ENCODE measurements at places on chromosomes 13 and 19. TPM values are rescaled to one million over a fixed set of nuclear protein-coding genes. Genes with fewer than 3 reads are reported as not detected.

Gene ZNF723
- total RNA-seq, result not detected

Gene GPC5
- 0.12 TPM for total RNA-seq

Gene ARGLU1
- 158 TPM for total RNA-seq

Gene MBD3L2
- total RNA-seq, result not detected

Gene USHBP1
- total RNA-seq, result 0.16 TPM

Gene CEACAM3
- total RNA-seq, result not detected

Gene MAST1
- 0.75 TPM for total RNA-seq

Gene ATP7B
- 1.5 TPM for total RNA-seq

Gene KLK11
- not detected for total RNA-seq

Gene CAPN12
- total RNA-seq, result 2.5 TPM

DNA sequence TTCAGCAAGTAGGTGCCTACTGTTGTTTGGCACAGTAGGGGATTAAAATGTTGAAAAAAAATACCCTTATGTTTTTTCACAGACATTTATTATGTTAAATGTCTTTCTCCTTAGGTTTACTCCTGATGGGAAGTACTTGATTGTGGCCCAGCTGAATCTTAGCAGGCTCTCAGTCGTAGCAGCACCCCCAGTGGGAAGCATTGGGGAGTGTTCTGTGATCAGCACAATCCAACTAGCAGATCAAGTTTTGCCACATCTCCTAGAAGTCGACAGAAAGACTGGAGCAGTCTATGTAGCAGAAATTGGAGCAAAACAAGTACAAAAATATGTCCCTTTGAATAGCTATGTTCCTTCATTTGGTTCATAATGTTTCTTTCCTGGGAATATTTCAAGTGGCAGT, 9.3 kb downstream of the NHLRC3 start:
- no peak for DNase-seq
- no peak overlapping the region for H3K27ac ChIP-seq
- H3K27me3 ChIP-seq, result no peaks in the 10 kb centered on the region
- H3K4me3 ChIP-seq, result no peak overlapping the region
- no peaks in the 10 kb centered on the region for H3K4me1 ChIP-seq
- no peaks in the 10 kb centered on the region for H3K36me3 ChIP-seq

- peak; percentile 1 for DNase-seq
- H3K36me3 ChIP-seq, result no peaks in the 10 kb centered on the region
- H3K4me1 ChIP-seq, result peaks cover 37% of the 10 kb centered on the region
- peak overlapping the region; percentile 86 for H3K27ac ChIP-seq
These were observed 154.2 kb upstream of the KLF12 start for GRCh38 chr13:74288361-74288911.

DNA sequence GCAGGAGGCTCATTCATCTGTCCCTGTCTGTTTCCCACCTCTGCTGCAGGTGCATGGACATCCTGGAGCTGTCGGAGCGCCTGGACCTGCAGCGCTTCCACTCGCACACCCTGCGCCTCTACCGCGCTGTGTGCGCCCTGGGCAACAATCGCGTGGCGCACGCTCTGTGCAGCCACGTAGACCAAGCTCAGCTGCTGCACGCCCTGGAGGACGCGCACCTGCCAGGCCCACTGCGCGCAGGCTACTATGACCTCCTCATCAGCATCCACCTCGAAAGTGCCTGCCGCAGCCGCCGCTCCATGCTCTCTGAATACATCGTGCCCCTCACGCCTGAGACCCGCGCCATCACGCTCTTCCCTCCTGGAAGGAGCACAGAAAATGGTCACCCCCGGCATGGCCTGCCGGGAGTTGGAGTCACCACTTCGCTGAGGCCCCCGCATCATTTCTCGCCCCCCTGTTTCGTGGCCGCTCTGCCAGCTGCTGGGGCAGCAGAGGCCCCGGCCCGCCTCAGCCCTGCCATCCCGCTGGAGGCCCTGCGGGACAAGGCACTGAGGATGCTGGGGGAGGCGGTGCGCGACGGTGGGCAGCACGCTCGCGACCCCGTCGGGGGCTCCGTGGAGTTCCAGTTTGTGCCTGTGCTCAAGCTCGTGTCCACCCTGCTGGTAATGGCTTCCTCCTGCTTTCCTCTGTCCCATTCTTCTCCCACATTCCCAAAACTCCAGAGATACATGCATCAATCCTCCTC, 52.2 kb downstream of the RYR1 start:
- no peak overlapping the region for H3K4me3 ChIP-seq
- H3K27ac ChIP-seq, result no peak overlapping the region
- H3K36me3 ChIP-seq, result no peaks in the 10 kb centered on the region

GRCh38 chr19:38869836-38870607, 8.1 kb downstream of the RINL start:
- H3K36me3 ChIP-seq, result no peaks in the 10 kb centered on the region
- H3K27me3 ChIP-seq, result no peaks in the 10 kb centered on the region
- peak overlapping the region; percentile 69 for H3K27ac ChIP-seq
- H3K4me3 ChIP-seq, result peak overlapping the region; percentile 72
- H3K4me1 ChIP-seq, result peaks cover 12% of the 10 kb centered on the region

- H3K27ac ChIP-seq, result no peak overlapping the region
- no peak overlapping the region for H3K4me3 ChIP-seq
- no peaks in the 10 kb centered on the region for H3K27me3 ChIP-seq
- no peaks in the 10 kb centered on the region for H3K36me3 ChIP-seq
- no peaks in the 10 kb centered on the region for H3K4me1 ChIP-seq
These were observed 38.1 kb downstream of the DOCK9 start for GRCh38 chr13:98939660-98940191.

DNA sequence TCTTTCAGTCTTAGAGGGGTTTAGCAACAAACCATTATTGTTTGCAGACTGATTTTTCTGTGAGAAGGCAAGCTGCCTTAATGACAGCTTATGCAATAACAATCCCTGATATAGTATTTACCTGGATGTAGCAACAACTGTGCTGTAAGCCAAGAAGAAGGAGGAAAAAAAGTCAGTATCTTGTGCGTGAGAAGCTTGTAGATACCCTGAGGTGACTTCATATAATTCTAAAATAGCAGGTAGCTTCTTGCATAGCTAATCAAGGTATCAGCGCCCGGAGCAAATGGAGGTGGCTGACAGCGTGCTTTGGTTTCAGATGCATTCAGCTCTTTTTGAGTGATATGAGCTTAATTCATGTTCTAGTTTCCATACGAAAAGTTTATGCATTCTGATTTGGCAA, 309.8 kb downstream of the KLF5 start:
- H3K36me3 ChIP-seq, result no peaks in the 10 kb centered on the region
- no peaks in the 10 kb centered on the region for H3K27me3 ChIP-seq
- no peak for DNase-seq
- H3K27ac ChIP-seq, result no peak overlapping the region

GRCh38 chr13:50125554-50126262, 110.5 kb downstream of the KCNRG start:
- peak overlapping the region; percentile 96 for H3K27ac ChIP-seq
- H3K36me3 ChIP-seq, result no peaks in the 10 kb centered on the region
- DNase-seq, result peak; percentile 88
- peak overlapping the region; percentile 62 for H3K4me3 ChIP-seq
- H3K27me3 ChIP-seq, result peaks cover 2% of the 10 kb centered on the region

- H3K36me3 ChIP-seq, result no peaks in the 10 kb centered on the region
- H3K27me3 ChIP-seq, result no peaks in the 10 kb centered on the region
- H3K27ac ChIP-seq, result no peak overlapping the region
These were observed 14.2 kb downstream of the CACNA1A start for GRCh38 chr19:13492128-13492527.

- H3K36me3 ChIP-seq, result peaks cover 15% of the 10 kb centered on the region
- H3K4me1 ChIP-seq, result peaks cover 18% of the 10 kb centered on the region
- peaks cover 3% of the 10 kb centered on the region for H3K27me3 ChIP-seq
These were observed 13.5 kb upstream of the CNFN start for GRCh38 chr19:42403586-42403985.

DNA sequence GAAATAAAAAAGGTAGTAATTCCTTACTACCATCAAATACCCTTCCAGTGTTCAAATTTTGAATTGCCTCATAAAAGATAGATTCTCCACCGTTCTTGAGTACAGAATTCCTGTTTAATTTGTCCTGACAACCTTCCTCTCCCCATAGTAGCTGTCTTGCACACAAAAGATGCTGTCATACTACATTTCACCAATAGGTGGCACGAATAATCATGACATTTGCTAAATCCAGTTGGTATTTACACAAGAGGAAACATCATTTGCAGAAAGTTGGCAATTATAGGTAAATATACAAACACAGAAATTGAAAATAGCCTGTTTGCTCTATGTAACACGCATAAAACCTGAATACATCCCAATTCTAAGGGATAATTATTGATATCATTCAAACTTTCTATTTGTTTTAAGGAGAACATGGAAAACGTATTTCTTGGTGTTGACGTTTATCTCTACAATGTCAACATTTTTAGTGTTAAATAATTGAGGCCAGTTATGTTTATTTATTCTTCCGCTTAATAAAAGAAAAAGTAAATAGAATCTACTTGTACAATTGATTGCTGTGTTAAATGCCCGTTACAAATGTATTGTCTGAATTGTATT, 58.3 kb upstream of the CLDN10 start:
- no peak overlapping the region for H3K27ac ChIP-seq
- DNase-seq, result no peak
- H3K4me3 ChIP-seq, result no peak overlapping the region

- H3K36me3 ChIP-seq, result peaks cover 15% of the 10 kb centered on the region
- H3K4me3 ChIP-seq, result peak overlapping the region; percentile 52
These were observed 1.5 kb upstream of the SLC17A7 start for GRCh38 chr19:49442771-49443365.

GRCh38 chr19:19209372-19209771, 2.4 kb upstream of the NCAN start:
- DNase-seq, result no peak
- no peak overlapping the region for H3K27ac ChIP-seq
- H3K27me3 ChIP-seq, result peaks cover 76% of the 10 kb centered on the region
- no peaks in the 10 kb centered on the region for H3K36me3 ChIP-seq
- H3K4me3 ChIP-seq, result no peak overlapping the region
- H3K4me1 ChIP-seq, result peaks cover 27% of the 10 kb centered on the region

- no peak overlapping the region for H3K4me3 ChIP-seq
- H3K27ac ChIP-seq, result no peak overlapping the region
- H3K27me3 ChIP-seq, result no peaks in the 10 kb centered on the region
- DNase-seq, result no peak
These were observed 185.3 kb upstream of the MIR17HG start for GRCh38 chr13:91162180-91162579.

DNA sequence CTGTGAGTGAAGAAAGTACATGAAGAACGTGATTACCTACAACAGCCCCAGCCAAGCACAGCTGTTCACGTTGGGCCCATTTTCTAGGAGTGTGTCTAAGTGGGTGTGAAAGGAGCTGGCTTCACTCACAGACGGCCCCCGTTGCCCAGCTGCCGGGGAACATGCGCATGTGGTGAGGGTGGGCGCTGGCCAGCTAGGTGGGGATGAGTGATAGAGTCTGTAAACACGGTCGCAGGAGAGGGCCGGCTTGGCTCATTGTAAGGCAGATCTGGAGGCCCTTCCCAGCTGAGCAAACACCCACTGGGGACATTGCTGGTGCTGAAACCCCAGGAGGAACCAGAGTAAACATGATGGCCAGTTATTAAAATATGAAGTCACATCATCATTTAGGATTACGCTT, 160.5 kb downstream of the TEX29 start:
- H3K27ac ChIP-seq, result no peak overlapping the region
- H3K4me1 ChIP-seq, result no peaks in the 10 kb centered on the region
- no peak overlapping the region for H3K4me3 ChIP-seq
- no peak for DNase-seq
- H3K36me3 ChIP-seq, result no peaks in the 10 kb centered on the region

DNA sequence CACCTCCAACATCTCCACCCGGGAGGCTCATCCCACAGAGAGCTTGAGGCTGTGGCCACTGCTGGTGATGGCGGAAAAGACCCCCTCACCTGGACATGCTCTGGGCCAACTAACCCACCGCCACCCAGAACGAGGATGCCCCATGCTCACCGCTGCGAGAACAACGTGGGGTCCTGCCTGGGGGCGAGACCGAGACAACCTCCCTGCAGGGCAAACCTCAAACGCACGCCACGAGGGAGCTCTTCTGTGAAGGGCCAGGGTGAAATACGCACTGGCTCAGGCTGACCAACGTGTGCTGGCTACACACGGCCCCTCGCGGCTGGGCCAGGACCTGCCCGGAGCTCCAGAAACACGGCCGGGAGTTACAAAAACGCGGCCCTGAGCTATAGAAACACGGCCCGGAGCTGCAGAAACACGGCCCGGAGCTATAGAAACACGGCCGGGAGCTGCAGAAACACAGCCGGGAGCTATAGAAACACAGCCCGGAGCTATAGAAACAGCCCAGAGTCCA, 19.0 kb upstream of the PLPP2 start:
- H3K4me1 ChIP-seq, result no peaks in the 10 kb centered on the region
- DNase-seq, result no peak
- no peak overlapping the region for H3K4me3 ChIP-seq
- H3K27ac ChIP-seq, result no peak overlapping the region

- DNase-seq, result no peak
- H3K36me3 ChIP-seq, result no peaks in the 10 kb centered on the region
- peaks cover 19% of the 10 kb centered on the region for H3K27me3 ChIP-seq
- no peaks in the 10 kb centered on the region for H3K4me1 ChIP-seq
- no peak overlapping the region for H3K4me3 ChIP-seq
These were observed 108.8 kb downstream of the KCTD15 start for GRCh38 chr19:33905473-33905936.

DNA sequence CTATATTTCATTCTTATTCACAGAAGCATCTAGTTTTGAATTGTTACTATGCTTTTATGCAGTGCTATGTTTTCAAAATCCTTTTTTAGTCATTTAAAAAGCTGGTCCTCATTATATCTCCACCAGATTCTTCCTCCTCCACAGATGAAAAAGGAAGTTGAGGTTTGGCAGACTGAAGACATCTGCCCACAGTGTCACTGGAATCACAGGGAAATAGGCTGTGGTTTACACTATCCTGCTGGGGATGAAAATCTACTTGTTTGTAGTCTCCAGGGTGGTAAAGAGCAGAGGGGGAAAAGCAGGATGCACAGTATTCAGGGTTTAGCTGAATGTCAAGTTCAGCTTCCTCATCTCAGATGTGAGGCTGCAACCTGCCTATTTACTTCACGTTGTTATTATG, 351.2 kb downstream of the DNAJC15 start:
- no peak overlapping the region for H3K27ac ChIP-seq
- H3K4me1 ChIP-seq, result peaks cover 2% of the 10 kb centered on the region
- no peak overlapping the region for H3K4me3 ChIP-seq
- no peaks in the 10 kb centered on the region for H3K27me3 ChIP-seq
- DNase-seq, result no peak

DNA sequence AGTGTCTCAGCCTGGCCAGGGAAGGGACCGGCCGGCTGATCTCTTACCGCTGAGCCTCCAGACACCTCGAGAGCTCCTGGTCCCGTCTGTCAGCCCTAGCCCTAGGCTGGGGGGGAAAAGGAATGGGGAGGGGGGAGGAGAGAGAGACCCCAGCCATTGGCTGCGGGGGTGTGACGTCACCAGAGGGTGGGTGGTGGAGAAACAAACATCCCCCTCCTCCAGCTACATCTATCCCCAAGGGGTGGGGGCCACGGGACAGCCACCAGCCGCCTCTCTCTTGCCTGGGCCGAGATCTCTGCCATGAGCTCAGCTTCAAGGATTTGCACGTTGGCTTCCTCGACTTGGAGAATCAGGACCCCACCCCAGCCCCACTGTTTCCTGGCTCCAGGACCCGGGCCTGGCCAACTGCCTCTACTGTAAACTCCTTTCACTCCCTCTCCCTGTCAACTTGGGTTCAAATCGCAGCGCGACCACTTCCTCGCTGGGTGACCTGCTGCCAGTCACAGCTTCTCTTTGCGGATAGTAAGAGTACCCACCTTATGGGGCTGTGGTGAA, at the start of gene PRX:
Gene PRX (minus strand): TSS at position 88 of the 555 bp plus-strand sequence. CDS start 5,446 bp downstream, outside the sequence.
- H3K27ac ChIP-seq, result no peak within 1 kb of the TSS
- peaks cover 46% of the 10 kb centered on the region for H3K27me3 ChIP-seq
- peaks cover 22% of the 10 kb centered on the region for H3K4me1 ChIP-seq
- no peak within 1 kb of the TSS for H3K4me3 ChIP-seq
- DNase-seq, result no peak
